Nasal cavity respiratory epithelium epithelial cell of viscerocranial mucosa (primary cell): ENCODE measurements at places on chromosomes 4 and X. TPM values are rescaled to one million over a fixed set of nuclear protein-coding genes. Genes with fewer than 3 reads are reported as not detected.

The RRH gene
- under 0.01 and 0.07 TPM in 2 replicates for total RNA-seq

The HGFAC gene
- total RNA-seq = 0.21 TPM in 1 of 2 replicates, not detected in the other

The CT47B1 gene
- total RNA-seq = not detected in 2 replicates

The TBC1D8B gene
- total RNA-seq = 3.4 and 5.9 TPM in 2 replicates

The GUCY1A1 gene
- total RNA-seq = 1.4 and 1.8 TPM in 2 replicates

The TAB3 gene
- total RNA-seq = 12.3 and 23.2 TPM in 2 replicates

The NPNT gene
- total RNA-seq = 1.4 and 19.7 TPM in 2 replicates

The SLAIN2 gene
- 49.2 and 73.5 TPM in 2 replicates for total RNA-seq

The PAGE5 gene
- total RNA-seq = not detected in 2 replicates

The EMCN gene
- under 0.01 TPM in 1 of 2 replicates, not detected in the other for total RNA-seq

The TBX22 gene
- not detected in 2 replicates for total RNA-seq

The ABCG2 gene
- 0.21 and 0.68 TPM in 2 replicates for total RNA-seq

The C4orf51 gene
- total RNA-seq = not detected in 2 replicates

The DTHD1 gene
- total RNA-seq = 0.36 TPM in 1 of 2 replicates, not detected in the other

The IL13RA2 gene
- total RNA-seq = 1.1 and 35.9 TPM in 2 replicates

The SPATA18 gene
- total RNA-seq = 10.9 and 18.7 TPM in 2 replicates

The TMSB15B gene
- 0.34 and 2.1 TPM in 2 replicates for total RNA-seq

The PABPC4L gene
- total RNA-seq = under 0.01 and 0.28 TPM in 2 replicates

The RIBC1 gene
- 0.34 and 0.50 TPM in 2 replicates for total RNA-seq

The DUSP21 gene
- total RNA-seq = not detected in 2 replicates

The FBXL5 gene
- total RNA-seq = 103 and 154 TPM in 2 replicates

The HSFX2 gene
- total RNA-seq = 0.21 TPM in 1 of 2 replicates, not detected in the other

The TDO2 gene
- total RNA-seq = under 0.01 and 1.3 TPM in 2 replicates

The FRYL gene
- 60.1 and 87.4 TPM in 2 replicates for total RNA-seq

The EGF gene
- 0.34 and 2.7 TPM in 2 replicates for total RNA-seq

The XKRX gene
- 0.64 and 1.0 TPM in 2 replicates for total RNA-seq

The ZNF157 gene
- under 0.01 and 0.07 TPM in 2 replicates for total RNA-seq

The KIT gene
- under 0.01 and 0.07 TPM in 2 replicates for total RNA-seq

The RADX gene
- 2.7 and 3.0 TPM in 2 replicates for total RNA-seq
